GM12892 (cell line): ENCODE measurements at places on chromosomes 1 and 21.

GRCh38 chr21:32386195-32386870, 6.5 kb downstream of the URB1 start:
- DNase-seq = no peak

- no peak for DNase-seq
These were observed 60.0 kb downstream of the FAM163A start for GRCh38 chr1:179803104-179803503.

DNA sequence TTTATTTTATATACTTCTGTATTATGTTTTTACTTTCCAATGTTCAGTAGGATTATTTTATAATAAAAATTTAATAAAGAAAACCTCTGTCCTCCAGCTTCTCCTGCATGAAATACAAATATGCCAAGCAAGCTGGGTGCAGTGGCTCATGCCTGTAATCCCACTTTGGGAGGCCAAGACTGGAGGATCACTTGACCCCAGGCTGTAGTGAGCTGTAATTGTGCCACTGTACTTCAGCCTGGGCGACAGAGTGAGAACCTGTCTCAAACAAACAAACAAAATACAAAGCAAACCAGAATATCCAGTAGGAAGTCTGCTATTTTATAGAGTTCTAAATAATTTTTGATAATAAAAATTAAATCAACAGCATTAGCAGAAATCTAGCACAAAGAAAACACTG, 168.8 kb downstream of the EIF4G3 start:
- DNase-seq = no peak

DNA sequence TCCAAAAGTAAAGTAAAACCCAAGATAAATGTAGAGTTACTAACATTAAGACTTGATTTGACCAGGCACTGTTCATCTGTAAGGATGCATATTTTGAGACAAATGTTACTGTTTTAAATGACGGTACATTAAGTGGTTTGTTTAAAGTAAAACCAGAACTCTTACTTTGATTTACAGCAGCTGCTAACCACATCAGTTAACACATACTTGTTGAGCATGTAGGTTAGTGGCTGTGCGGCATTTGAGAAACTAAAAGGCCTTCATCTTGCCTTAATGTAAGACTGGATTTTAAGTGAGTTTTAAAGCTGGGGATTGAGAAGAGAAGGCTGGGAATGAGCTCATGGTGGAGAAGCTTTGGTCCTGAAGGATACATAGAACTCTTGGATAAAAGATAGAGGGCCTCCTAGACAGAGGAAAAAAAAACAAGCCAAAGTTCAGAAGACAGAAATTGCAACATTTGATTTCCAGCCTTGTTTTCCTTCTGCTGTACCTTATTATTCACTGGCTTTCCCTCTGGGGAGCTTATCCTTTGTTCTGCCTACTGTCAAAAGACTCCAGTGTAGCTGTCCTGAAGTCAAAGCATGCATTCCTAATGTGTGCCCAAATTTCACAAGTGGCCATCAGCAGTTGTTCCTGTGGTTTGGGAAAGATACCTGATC, 66.6 kb downstream of the MTR start:
- no peak for DNase-seq

GRCh38 chr1:233879841-233880240, 24.6 kb upstream of the SLC35F3 start:
- DNase-seq = no peak

GRCh38 chr1:14940285-14940870, 213.2 kb upstream of the TMEM51 start:
- DNase-seq = no peak

GRCh38 chr1:245901565-245901964, 605.5 kb downstream of the SMYD3 start:
- DNase-seq = no peak

DNA sequence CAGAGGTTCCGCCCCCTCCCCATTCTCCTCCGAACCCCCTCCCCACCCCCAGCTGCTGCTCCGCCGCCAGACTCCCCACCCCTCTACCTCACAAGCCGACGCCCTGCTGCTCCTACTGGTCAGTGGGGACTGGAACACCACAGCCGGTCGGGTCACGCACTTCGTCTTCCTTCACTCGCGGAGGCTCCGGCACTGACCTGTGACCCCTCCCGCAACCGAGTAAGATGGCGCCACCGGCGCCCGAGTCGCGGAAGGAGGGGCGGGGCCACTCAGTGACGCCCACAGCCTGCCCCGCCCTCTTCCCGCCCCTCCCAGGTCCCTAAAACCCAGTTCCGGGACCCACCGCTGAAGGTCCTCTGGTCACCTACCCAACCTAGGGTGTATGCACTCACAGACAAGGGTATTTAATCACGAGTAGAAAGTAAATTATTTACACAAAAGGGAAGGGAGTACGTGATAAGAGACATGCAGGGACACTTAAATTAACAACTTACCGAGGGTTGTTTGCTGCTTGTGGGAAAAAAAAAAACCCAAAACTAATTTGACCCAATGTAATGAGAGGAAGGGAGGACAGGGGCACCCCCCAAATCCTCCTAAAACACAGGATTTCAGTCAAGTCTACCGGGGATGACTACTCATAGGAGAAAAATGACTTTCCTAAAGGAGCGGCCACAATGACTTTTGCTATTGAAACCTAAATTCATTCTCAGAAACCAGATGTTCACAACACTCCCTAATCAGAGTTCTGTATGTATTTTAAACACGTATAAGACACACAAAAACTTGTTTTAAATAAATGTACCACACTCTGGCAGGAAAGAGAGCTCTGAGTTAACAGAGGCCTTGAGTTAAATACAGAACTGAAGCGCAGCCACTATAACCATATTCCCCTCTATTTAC, at the start of gene RIT1:
TSS of gene RIT1 (minus strand) at position 194 of the 900 bp plus-strand sequence. CDS start 588 bp downstream, outside the sequence.
- DNase-seq = peak; percentile 77
